ENCODE measurements at places on chromosomes 5 and 9.

GRCh38 chr9:125438506-125439433 is 177.1 kb downstream of the GAPVD1 start:
- DNase-seq = no peak

- DNase-seq = no peak
These were observed 147.1 kb downstream of the ENC1 start for GRCh38 chr5:74493411-74493810.

DNA sequence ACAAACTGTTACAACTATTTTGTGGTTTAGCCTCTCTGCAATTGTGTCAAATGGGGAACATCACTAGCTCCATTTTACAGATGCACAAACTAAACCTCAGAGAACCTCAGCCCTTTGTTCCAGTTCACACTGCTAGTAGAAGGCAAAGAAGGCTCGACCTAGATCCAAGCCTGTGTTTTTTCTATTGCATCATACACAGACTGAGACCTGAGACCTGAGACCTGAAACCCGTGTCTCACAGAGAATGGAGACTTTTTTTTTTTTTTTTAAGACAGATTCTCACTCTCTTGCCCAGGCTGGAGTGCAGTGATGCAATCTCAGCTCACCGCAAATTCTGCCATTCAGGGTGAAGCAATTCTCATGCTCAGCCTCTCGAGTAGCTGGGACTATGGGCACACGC is 120.8 kb downstream of the GALNT10 start:
- DNase-seq = no peak

- no peak for DNase-seq
These were observed 28.8 kb downstream of the GLT6D1 start for GRCh38 chr9:135610290-135611141.

- no peak for DNase-seq
These were observed 42.0 kb upstream of the ADRA1B start for GRCh38 chr5:159874263-159874662.

DNA sequence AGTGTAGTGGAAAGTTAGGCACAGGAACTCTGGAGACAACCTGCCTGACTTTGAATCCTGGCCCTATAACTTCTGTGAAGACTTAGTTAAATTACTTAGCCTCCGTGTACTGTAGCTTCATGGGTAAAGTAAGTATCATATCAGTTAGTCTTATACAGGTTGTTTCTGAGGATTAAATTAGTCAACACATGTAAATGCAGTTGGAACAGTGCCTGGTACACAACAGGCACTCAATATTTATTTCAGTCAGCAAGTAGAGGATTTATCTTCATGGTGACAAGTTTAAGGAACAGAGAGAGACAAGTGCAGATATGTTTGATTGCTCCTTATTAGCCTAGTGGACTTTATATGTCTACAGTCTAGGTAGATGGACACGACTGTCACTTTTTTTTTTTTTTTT is 2.7 kb downstream of the TSLP start:
- no peak for DNase-seq

GRCh38 chr5:159817262-159818029 is 98.8 kb upstream of the ADRA1B start:
- no peak for DNase-seq

DNA sequence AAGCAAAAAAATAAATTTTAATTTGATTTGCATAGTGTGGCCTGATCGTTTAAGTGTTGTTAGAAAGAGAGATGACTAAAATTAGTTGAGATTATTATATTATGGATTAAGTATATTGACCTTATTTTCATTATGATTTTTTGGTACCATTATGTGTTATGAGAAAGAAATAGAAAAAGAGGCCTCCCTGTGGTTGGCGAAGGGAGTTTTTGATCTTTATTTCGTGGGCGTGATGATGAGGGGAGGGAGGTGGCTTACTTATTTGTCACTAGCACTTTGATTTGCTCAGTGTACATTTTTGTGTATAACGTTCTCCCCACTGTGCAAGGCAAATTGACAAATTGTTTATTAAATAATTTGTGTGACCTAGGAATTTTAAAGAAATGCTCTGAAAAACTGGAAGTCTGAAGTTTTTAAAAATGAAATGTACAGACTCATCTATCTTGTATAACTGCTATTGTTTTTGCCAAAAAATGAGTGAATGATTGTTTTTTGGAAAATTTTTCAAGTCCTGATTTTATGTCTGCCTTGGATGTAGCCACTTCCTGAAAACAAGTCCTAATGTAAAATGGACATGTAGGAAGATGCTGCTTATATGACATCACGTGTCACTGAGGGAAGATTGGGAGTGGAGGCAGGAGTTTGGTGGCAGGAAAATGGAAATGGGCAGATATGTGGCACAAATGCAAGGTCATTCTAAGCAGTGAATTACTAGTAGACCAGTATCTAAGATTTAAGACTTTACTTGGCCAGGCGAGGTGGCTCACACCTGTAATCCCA is 3.0 kb downstream of the DAPK1 start:
- DNase-seq = no peak

DNA sequence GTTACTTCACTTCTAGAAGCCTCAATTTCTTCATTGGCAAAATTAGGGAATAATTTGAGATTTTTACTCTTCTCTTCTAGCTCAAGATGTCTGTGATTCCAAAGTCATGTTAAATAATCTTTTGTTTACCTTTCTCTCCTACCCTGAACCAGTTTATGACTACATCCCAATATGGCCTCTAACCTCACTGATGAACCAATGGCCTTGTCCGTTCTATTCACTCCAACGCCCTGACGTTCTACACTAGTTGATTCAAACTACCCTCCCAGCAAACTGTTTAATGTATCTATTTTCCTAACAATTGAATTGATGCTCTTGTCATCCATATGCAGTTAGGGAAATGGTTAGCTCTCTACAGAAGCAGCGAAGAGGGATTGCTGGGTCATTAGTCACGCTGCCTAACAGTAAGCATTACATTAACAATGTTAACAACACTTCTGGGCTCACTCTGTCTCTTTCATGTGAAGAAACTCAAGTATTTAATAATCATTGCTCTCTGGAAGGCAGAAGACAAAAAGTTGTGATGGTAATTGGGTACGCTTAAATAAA is 38.0 kb downstream of the RAPGEF1 start:
- DNase-seq = no peak

DNA sequence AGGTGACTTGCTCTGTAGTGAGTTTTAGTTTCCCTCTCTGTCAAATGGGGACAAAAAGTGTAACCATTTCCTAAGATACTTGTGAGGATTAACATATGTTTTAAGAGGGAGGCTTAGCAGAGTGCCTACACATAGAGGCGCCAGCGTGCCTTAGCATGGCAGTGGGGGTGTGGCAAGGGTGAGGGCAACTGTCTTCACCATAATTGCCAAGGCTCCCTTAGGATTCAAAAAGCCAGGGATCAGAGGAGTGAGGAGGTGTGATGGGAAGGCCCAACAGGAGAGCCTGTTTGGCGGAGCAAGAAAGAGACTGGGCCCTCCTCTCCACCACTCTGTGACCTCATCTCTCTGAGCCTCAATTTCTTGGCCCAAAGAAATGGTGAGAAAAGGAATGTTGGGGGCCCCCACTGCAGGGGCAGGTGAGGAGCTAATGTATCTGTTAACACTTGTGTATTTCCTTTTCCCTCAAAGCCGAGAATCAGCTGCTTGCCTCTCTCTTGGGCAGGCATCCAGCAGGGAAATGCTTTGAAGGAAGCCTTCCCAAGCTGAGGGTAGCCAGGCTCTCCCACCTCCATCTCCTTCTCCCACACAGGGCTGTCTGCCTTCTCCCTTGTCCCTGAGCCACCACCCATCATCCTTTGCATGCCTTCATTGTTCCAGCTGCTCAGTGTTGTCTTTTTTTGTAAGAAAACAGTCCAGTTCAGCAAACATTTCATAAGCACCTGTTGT is 76.0 kb downstream of the DAB2IP start:
- no peak for DNase-seq

DNA sequence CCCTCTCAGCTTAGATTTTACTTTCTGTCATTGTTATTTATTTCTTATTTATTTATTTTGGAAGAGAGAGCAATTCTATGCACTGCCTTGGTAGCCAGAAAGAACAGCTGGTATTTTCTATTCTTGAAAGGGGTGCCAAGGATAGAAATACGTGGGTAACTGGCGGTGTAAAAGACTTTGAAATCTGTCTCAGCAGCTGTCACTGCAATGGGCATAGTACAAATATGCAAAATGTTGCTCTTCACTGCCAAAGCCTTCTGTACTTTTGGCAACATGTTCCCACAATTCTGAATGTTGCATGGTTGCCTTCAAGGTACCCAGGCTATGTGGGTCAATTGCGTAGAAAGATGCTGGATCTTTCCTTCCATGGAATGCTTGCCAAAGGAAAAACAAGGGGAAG is 230.2 kb upstream of the EDIL3 start:
- no peak for DNase-seq

- DNase-seq = no peak
These were observed 1499.6 kb downstream of the EFNA5 start for GRCh38 chr5:106171132-106171531.

DNA sequence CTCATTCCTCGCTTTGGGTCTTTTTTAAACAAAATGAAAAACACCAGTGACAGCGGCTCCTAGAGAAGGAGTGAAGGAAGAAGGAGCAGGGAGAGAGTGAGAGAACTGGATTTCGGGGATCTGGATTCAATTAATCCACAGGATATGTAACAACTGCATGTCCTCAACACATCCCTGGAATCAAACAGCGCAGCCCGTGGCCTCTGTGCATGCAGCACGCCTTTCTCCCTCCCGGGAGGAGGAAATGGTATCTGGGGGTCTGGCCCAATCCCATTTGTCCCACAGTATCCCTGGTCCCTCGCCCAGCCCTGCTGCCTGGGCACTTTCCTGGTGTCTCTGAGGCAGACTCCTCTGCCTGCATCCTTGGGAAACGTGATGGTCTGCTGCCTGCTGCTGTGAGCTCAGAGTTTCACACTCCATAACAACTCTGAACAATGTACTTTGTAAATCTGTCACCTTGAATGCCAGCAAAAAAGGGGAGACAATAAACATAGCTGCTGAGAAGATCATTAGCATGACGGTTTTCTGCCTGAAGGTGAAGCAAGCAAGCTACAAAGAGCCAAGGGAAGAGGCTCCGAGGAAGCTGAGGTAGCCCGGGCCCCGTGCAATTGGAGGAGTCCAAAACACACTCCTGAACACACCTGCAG is 56.1 kb downstream of the PTCH1 start:
- DNase-seq = no peak

DNA sequence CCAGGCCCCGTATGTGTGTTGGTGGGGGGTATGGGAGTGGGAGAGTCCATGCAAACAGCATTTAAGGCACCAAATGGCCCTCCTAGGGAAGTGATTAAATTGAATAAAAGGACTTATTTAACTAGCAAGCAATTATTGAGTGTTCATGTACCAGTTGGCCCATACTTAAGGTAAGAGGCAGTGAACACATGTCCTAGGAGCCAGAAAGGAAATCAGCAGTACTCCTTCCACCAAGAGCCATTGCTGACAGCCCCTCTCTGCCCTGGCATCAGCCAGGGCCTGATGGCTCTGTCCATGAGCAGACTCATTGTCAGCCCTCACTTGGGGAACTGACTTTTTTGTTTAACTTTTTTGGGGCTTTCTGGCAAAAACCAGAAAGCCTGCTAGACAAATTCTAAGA is 10.4 kb upstream of the SHROOM1 start:
- no peak for DNase-seq

DNA sequence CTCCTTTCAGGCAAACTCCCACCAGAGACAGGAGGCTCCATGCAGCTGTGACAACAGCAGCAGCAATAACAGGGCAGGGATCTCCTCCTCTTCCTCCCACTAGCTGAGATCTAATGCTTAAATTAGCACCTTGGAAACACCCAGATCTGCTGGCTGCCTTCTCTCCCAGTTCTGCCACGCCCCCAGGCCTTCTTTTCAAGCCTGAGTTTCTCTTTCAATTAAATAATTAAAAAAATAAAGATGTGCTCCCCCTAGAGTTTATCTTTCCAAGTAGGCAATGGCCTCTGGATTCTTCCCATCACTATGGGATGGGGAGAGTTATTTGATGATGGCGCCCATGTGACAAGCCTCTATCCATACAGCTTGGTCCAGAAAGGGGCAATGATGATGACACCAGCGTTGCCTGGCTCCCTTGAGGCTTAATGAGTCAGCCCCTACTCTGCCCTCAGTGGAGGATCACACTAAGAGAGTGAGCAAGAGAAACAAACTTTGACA is 3.8 kb downstream of the FAM219A start:
- DNase-seq = no peak

DNA sequence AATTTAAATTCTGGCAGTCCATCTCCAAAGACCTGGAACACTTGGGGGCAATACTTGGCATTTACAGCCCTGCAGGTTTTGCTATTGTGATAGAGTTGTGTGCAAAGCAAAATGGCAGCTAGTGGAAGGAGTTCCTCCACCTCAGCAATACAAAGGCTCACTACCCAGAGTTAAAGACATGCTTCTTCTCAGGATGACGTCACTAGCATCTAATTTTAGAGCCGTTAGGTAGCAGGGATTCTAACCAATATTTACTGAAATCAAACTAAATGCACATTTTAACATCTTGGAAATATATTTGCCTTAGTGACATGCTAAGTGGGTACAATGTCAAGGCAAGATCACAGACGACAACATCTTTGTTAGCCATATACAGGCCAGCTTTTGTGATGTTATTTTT is 261.6 kb downstream of the MAN2A1 start:
- DNase-seq = no peak

DNA sequence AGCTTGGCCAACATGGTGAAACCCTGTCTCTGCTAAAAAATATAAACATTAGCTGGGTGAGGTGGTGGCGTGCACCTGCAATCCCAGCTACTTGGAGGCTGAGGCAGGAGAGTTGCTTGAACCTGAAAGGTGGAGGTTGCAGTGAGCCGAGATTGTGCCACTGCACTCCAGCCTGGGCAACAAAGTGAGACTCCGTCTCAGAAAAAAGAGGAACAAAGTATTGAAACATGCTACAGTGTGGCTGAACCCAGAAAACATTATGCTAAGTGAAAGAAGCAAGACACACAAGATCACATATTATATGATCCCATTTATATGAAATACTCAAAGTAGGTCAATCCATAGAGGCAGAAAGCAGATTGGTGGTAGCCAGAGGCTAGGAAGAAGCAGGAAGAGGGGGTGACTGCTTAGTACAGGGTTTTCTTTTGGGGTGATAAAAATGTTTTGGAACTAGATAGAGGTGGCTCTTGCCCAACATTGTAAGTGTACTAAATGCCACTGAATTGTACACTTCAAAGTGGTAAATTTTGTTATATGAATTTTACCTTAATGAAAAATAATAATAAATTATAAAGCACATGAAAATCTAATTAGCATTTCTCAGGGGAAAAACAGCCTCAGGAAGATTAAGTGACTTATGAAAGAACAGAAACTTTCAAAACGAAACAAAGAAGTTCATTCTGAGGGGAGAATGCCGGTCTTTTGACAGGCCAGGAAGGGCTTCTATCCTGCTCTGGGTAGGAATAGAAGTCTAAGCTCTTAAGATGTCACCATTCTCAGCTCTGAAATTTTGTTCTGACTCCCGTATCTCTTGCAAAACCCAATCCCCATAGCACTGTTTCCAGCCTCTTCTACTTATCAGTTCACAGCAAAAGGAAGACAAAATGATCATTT is 161.1 kb upstream of the TBCA start:
- no peak for DNase-seq

Measured in NCI-H1048 (cell line).